Smooth muscle cell of the umbilical artery (primary cell): ENCODE measurements at places on chromosomes 16 and 17. TPM values are rescaled to one million over a fixed set of nuclear protein-coding genes. Genes with fewer than 3 reads are reported as not detected.

Gene ZFP90
- 25.8 and 26.4 TPM in 2 replicates for total RNA-seq

Gene KRT31
- total RNA-seq: not detected in 2 replicates

Gene TPPP3
- 0.46 and 0.59 TPM in 2 replicates for total RNA-seq

Gene ITGB4
- 0.09 and 0.30 TPM in 2 replicates for total RNA-seq

Gene SHISA6
- total RNA-seq: not detected in 2 replicates

Gene KCNH4
- not detected in 2 replicates for total RNA-seq

Gene KRTAP9-4
- not detected in 2 replicates for total RNA-seq

Gene SLC5A10
- not detected in 2 replicates for total RNA-seq

Gene HNF1B
- total RNA-seq: not detected in 2 replicates

Gene COG1
- 20.5 and 29.9 TPM in 2 replicates for total RNA-seq

Gene TEFM
- total RNA-seq: 8.0 and 13.1 TPM in 2 replicates
